ENCODE measurements at places on chromosomes 6 and 20. TPM values are rescaled to one million over a fixed set of nuclear protein-coding genes. Genes with fewer than 3 reads are reported as not detected.

- DNase-seq = no peak
These were observed 171.0 kb downstream of the BMP7 start for GRCh38 chr20:57095426-57095825.

DNA sequence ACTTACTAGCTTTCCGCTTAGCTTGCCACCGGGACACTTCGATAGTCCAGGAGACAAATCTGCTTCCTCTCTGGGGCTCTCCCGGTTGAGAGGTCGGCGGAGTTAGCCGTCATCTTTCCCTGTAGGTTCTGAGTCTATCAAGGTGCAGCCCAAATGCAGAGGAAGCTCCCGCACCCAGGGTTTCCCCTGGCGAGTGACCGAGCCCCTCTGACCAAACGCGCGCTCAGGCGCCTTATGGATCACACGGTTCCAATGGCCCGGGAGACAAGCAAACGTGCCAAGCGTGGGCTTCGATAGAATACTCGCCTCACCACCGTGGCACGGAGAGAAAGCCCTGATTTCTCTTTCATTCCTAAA is 15.8 kb upstream of the FOXC1 start:
- no peak for DNase-seq

DNA sequence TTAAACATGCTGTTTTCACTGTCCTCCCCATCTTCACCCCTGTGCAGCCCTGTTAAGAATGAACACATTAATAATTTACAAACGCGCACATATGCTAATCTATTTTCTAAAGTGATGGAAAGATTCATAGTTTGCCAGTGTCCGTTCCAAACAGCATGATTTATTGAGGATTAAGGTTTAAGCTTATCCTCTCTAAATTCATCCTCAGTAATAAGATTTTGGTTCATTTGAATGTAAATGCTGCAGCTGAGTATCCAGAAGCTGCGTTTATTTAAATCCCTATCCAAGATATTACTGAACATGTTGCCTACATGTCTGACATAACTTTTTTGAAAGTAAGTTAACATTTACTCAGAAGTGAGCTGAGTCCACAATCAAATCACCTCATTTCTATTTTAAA is 42.8 kb upstream of the FAM135A start:
- DNase-seq = no peak

DNA sequence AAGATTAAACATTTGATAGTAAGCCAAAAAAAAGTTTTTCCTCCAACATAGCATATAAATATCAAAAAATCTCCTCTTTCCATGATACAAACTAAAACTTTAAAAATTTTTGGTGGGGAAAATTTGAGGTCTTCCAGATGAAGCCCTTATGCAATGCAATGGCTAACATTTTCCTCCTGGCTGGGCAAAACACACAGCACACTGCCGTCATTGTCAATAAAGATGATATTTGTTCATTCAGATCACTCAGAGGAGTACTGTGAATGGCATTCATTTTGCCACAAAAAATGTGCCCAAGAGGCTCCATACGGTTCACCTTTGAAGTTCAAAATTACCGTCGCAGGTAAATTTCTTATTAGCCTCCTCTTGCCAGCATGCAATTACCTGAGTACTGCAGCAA is 33.9 kb upstream of the FBXO9 start:
- no peak for DNase-seq

FGD2 gene
- 1.5 TPM for total RNA-seq
